ENCODE measurements at places on chromosomes 6 and 20.

DNA sequence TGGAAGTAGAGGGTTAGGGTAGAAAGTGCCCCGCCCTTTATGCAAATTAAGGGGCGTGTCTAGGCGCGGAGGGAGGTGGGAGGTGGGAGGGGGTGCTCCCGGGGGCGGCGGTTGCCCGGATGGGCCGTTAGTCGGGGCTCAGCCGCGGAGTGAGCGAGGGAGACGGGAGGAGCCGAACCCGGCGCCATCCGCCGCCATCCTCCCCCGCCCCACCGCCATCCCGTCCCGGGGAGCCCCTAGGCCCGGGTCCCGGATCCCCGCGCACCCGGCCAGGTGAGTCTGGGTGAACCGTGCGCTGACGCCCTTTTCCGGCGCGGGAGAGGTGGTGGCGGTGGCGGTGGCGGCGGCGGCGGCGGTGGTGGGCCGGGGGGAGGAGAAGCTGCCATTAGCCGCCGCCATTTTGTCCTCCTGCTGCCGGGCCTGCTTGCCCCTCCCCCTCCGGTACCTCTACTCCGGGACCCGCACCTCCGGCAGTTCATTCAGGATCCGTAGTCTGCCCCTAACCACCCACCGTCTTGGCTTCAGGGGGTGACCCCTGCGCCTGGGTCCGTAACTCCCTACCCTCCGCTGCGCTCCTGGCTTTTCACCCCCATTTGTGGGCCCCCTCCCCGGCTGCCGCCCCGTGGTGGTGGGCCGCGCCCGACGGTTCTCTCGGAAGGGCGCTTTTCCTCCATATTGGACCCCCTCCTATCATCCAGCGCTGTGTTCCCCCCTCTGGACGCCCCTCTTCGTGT, at the start of gene PRRC2A:
TSS of gene PRRC2A (plus strand) at position 130 of the 734 bp plus-strand sequence. CDS start 2,075 bp downstream, outside the sequence.
- DNase-seq = peak; percentile 89

- no peak for DNase-seq
These were observed 75.1 kb downstream of the DZANK1 start for GRCh38 chr20:18391686-18392085.

- DNase-seq = no peak
These were observed 175.6 kb downstream of the RNF144B start for GRCh38 chr6:18562726-18563125.

DNA sequence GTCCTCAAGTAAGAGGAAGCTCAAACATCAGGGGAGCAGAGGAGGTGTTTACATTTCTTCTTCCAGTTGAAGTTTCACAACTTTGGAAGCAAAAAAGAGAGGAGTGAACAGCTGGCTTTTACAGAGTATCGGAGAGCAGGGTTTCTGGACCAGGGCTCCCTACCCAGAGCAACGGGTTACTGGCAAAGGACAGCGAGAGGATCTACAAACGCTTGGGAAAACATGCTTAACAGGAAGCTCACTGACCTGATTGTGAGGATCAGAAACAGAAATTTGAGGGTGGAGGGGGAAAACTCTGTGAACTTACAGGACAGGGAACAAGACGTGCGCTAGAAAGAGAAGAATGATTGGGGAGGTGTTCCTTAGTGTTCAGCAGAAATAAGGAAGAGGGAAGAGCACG, 85.7 kb upstream of the TAB2 start:
- no peak for DNase-seq

DNA sequence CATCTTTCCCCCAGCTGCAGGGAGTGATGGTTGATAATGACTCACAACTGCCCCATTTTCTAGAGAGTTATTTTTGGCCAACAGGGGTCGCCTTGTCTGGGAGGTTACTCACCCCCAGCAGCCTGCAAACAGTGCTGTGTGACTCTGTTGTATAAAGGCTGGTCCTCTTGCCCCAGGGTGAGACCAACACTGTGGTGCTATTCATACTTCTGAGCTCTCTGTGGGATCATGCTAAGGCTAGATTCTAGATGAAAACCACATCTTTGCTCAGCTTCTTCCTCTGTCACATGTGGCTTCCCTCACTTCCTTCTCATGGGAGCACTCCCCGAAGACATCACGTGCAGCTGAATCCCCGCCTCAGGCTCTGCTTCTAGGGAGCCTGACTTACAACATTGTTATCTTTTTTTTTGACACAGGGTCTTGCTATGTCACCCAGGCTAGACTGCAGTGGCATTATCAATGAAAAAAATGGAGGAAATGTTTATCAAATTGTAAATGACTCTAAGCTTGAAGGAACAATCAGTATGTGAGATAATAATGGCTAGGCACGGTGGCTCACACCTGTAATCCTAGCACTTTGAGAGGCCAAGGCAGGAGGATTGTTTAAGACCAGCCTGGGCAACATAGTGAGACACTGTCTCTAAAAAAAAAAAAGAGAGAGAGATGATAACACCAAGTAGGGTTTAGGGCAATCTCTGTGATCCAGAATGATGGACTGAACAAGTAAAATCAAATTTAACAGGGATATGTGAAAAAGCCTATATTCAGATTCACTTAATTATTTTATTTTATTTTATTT, 55.7 kb upstream of the SLC23A2 start:
- peak; percentile 58 for DNase-seq

DNA sequence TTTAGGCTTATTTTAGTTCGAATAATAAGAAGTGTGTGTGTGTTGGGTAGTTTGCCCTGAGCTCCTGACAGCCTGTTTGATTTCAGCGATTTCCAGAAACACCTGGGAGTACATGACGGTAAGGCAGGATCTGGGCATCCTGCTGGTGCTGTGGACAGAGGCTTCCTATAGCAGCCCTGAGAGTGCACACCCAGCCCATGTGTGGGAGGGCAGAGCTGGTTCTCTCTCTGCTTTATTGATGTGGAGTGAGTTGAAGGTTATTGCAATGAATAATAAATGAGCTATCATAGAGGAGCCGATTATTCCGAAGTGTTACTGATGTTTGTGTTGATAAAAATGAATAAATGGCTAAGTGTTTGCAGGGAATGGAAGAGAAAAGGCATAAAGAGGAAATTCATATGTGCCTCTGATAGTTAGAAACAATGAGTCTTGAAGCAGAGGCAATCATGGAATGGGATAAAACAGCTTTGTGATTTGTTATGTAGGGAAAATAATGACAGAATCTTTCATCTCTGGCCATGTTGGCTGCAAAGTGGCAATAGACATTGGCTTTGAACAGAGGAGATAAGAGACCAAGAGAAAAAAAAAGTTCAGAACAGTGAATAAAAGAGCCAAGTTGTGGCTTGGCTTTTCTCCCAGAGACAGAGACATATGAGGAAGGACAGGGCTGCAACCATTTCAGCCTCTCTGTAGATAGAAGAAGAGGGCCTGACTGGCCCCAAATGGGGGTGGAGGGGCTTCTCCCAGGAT, 166.2 kb upstream of the CHD6 start:
- DNase-seq = no peak

GRCh38 chr6:41375598-41376151, 40.3 kb downstream of the NCR2 start:
- DNase-seq = no peak

DNA sequence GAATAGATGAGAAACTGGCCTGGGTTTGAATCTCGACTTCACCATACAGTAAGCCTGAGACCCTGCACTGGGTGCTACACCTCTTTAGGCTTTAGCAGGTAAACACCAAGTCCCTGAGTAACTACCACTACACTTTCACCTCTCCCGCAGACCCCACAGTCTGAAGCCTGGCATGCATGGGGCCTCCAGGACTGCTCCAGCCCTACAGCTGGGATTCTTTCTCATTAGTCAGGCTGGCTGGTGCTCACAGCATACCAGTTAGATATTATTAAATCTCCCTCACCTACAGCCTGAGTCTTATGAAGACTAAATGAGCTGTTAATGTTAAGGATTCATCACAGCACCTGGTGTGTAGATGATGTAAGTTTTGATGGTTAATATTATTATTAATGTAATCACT, 388.7 kb downstream of the ARHGAP18 start:
- DNase-seq = no peak

GRCh38 chr6:14597090-14597489, 479.5 kb downstream of the CD83 start:
- DNase-seq = no peak

GRCh38 chr6:127608554-127609270, 31.7 kb downstream of the C6orf58 start:
- no peak for DNase-seq

DNA sequence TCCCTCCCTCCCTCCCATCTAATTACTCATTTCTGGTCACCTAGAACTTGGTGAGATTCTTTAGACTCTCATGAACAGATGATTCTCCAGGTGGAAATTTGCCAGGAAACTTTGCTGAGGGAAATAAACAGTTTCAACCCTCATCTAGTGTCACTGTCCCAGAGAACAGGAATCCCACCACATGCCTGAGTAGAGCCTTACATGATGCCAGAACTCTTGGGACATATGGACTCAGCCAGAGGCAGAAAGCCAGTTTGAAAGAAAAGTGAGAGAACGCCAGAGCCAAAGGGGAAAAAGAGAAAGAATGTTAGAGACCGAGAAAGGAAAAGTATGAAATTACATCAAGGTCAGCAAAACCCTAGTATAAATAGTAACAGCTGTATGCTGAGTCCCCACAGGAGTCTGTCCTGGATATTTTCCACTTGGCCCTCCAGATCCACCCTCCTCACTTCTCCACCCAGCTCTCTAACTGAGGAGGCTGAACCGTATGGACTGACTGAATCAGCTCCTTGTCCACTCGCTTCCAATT, 127.5 kb upstream of the COL21A1 start:
- DNase-seq = no peak

DNA sequence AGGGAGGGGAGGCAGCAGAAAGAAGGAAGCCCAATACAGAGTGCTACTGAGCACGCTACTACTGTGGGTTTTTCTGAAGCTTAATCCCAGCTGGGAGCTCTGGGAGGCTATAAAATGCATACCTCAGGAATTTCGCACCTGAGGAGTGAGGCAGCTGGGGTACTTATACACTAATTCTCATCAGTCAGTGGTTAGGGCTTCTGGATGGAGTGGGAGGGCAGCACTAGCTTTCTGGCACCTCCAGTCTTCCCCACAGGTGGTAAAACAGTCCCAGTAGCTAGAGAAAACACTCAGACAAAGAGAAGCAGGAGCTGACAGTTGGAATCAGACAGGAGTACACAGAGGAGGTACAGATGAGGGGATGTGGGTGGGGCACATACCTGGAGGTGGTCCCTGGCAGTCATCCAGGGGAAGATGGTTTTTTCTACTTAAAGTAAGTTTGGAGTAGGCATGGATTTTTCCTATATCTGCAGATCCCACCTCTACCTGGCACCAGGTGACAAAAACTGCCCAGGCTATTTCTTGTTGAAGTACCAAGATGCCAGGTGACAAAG, 37.8 kb downstream of the CPXM1 start:
- DNase-seq = no peak

- DNase-seq = no peak
These were observed 29.2 kb upstream of the ALDH8A1 start for GRCh38 chr6:134979142-134979541.

- DNase-seq = no peak
These were observed 91.4 kb upstream of the NEDD9 start for GRCh38 chr6:11323666-11324452.

- DNase-seq = no peak
These were observed 209.1 kb downstream of the ERMARD start for GRCh38 chr6:169960521-169960885.

- DNase-seq = no peak
These were observed 29.9 kb upstream of the MTRF1L start for GRCh38 chr6:153032255-153032882.

- no peak for DNase-seq
These were observed 370.2 kb upstream of the SASH1 start for GRCh38 chr6:147972448-147972847.

DNA sequence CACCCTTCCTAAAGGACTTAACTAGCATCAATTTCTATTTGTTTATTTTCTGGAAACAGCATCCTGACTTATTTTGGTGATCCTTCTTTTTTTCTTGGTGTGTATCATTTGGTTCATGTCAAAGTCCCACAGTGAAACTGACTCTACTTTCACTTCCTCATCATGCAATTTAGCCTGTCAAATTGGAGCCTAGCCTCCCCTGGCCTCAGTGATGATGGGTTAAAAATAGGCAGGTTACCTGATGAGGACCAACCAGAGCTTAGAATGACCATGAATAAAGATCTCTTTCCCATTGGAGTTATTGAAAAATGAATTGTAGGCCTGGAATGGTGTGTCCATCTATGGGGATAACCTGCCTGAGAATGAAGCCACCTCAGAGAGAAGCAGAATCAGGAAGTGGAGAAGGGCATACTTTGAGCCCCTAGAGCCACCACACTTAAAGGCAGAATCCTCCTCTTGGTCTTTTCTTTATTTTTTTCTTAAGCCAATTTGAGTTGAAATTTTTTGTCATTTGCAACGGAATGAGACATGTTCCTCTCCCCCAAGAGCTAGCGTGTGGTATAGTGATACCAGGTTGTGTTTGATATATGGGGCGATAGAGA, 105.6 kb downstream of the BTBD3 start:
- no peak for DNase-seq

GRCh38 chr6:50851049-50851845, 32.6 kb downstream of the TFAP2B start:
- DNase-seq = no peak

DNA sequence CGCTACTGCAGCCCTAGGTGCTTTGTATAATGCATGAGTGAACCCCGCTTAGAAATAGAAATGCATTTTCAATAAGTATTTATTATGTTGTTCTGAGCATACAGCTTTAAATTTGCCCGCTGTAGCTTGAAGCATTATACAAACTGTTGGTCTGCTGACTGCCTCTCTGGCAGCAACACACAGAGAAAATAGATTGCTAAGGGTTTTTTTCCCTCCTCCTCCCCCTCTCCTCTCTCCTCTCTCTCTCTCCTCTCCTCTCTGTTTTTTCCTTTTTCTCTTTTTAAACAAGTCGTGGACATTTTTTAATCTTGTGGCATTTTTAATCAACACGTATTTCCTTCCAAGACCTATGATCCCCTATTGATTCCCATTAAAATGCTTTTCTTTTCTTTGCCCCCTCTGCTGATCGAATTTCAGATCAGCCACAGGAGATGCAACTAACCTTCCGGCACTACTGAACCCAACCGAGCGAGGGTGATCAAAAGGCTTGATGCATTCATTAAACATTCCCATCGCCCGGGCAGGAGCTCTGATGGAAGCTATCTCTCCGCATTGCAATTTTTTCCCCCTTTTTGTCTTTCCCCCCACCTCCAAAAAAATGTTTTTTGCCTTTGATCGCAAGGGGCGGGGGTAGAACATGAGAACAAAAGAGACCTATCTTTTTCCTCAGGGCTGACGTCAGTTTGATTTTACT, 90.7 kb upstream of the ARID1B start:
- DNase-seq = peak; percentile 41

- DNase-seq = no peak
These were observed 71.9 kb upstream of the SLC22A16 start for GRCh38 chr6:110548110-110548847.

DNA sequence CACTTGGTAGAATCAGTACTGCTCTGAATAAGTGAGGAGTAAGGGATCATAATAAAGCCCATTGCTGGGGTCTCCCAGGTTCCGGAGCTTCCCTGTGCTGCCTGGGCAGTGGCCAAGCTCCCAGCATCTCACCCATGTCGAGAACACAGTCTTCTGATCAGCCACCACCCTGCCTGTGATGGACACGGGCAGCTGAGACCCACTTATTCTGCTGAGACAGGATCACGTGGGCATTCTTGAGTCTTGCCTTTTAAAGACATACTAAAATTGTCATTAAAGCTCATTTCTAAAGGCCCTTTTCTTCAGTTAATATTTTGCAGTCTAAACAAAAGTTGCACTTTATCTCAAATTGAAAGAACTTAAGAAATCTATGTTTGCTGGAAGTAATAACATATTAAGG, 42.7 kb upstream of the SLC22A2 start:
- DNase-seq = no peak

Measured in K562 (cell line).